Activated T-cell treated with anti-CD3 and anti-CD28 coated beads, Interleukin-2, amount 50 U/mL, for 72 hours (primary cell): ENCODE measurements at places on chromosomes 12 and 14. TPM values are rescaled to one million over a fixed set of nuclear protein-coding genes. Genes with fewer than 3 reads are reported as not detected.

GRCh38 chr12:83261998-83262397 lies 575.3 kb downstream of the TMTC2 start:
- no peak for DNase-seq
- no peaks in the 10 kb centered on the region for H3K36me3 ChIP-seq
- H3K27me3 ChIP-seq: no peaks in the 10 kb centered on the region
- no peak overlapping the region for H3K4me3 ChIP-seq
- no peaks in the 10 kb centered on the region for H3K4me1 ChIP-seq

DNA sequence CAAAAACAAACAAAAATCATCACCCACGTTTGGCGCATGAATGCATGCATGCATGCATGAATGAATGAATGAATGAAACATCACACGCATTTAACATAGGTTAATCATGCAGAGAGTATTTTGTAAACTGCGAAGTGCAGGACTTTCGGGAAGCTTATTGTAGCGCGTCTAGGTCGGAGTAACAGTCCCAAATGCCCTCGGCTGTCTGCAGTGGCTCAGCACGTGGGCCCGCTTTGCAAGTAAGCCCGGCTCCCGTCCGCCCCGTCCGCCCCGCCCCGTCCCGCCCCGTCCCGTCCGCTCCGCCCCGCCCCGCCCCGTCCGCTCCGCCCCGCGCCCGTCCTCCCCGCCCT lies 263 bp upstream of the IFT81 start:
- peak overlapping the region; percentile 56 for H3K4me3 ChIP-seq
- H3K4me1 ChIP-seq: peaks cover 13% of the 10 kb centered on the region
- no peak for DNase-seq
- peak overlapping the region; percentile 14 for H3K27ac ChIP-seq
- H3K36me3 ChIP-seq: no peaks in the 10 kb centered on the region

GRCh38 chr12:111653596-111653995 lies 32.2 kb downstream of the BRAP start:
- no peaks in the 10 kb centered on the region for H3K4me1 ChIP-seq
- H3K36me3 ChIP-seq: peaks cover 12% of the 10 kb centered on the region
- H3K27ac ChIP-seq: no peak overlapping the region

GALNT9 gene
- total RNA-seq: 0.42 TPM

GRCh38 chr12:122437656-122438121 lies 15.2 kb upstream of the CLIP1 start:
- DNase-seq: no peak
- no peaks in the 10 kb centered on the region for H3K36me3 ChIP-seq
- H3K27ac ChIP-seq: no peak overlapping the region
- no peaks in the 10 kb centered on the region for H3K4me1 ChIP-seq
- H3K27me3 ChIP-seq: no peaks in the 10 kb centered on the region

MAGOHB gene
- total RNA-seq: 42.7 TPM

GRCh38 chr14:23183479-23183878 lies at the start of gene SLC7A8:
TSS of gene SLC7A8 (minus strand) at chr14:23183660. CDS start at chr14:23182914, 746 bp downstream.
- peak; percentile 20 for DNase-seq
- H3K27ac ChIP-seq: no peak within 1 kb of the TSS
- no peaks in the 10 kb centered on the region for H3K4me1 ChIP-seq
- H3K4me3 ChIP-seq: no peak within 1 kb of the TSS
- no peaks in the 10 kb centered on the region for H3K27me3 ChIP-seq
- no peaks in the 10 kb centered on the region for H3K36me3 ChIP-seq

DNA sequence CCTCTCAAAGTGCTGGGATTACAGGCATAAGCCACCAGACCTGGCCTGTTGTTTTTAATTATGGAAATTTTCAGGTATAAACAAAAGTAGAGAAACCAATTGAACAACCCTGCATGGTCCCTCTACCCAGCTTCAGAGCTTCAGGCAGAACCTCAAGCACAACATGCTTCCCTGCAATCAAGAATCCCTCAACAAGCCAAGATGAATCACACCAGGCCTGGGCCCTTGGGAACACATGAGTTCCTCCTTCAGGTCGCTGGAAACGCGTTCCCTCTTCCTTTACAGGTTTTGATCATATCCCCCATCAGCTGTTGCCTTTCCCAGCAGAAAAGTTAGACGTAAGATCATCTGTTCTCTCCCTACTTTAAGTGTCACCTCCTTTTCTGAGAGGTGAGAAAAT lies 20.5 kb upstream of the CORO1C start:
- no peak overlapping the region for H3K27ac ChIP-seq
- no peaks in the 10 kb centered on the region for H3K36me3 ChIP-seq
- no peak for DNase-seq

GAS2L3 gene
- 6.8 TPM for total RNA-seq

GRCh38 chr12:89970722-89971121 lies 262.1 kb upstream of the ATP2B1 start:
- no peak overlapping the region for H3K27ac ChIP-seq
- H3K4me3 ChIP-seq: no peak overlapping the region
- H3K4me1 ChIP-seq: peaks cover 6% of the 10 kb centered on the region

ZBTB42 gene
- total RNA-seq: 3.0 TPM

GRCh38 chr12:115871714-115872113 lies 405.8 kb downstream of the MED13L start:
- H3K27me3 ChIP-seq: peaks cover 36% of the 10 kb centered on the region
- H3K4me1 ChIP-seq: no peaks in the 10 kb centered on the region
- no peak overlapping the region for H3K4me3 ChIP-seq
- no peak for DNase-seq

DNA sequence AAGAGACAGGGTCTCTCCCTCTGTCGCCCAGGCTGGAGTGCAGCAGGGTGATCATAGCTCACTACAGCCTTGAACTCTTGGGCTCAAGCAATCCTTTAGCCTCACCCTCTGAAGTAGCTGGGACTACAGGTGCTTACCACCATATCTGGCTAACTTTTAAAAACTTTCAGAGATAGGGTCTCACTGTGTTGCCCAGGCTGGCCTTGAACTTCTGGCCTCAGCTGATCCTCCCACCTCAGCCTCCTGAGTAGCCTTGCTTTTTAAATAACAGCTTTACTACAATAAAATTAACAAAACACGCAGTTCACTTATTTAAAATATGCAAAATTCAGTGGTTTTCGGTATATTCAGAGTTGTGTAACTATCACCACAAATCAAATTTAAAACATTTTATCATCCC lies 79.0 kb downstream of the RCOR1 start:
- no peak overlapping the region for H3K4me3 ChIP-seq
- no peak for DNase-seq
- H3K36me3 ChIP-seq: no peaks in the 10 kb centered on the region
- H3K27ac ChIP-seq: peak overlapping the region; percentile 38

DNA sequence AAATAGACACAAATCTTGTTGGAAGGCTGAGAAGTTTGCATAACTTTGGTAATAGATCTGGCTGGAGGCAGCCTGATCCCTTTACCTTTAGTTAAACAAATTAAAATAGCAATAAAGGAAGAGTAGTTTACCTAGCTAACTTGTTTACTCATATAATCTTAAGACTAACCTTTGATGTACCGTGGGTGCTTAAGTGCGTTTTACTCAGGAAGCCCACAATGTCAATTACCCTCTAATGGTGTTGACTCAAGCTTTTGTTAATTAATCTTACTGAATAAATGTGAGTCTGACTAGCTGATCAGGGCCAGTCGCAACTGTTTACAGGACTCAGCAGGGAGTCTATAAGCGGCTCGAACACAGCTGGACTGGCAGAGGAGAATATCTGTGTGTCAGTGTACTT lies 51.5 kb downstream of the FAR2 start:
- no peaks in the 10 kb centered on the region for H3K36me3 ChIP-seq
- no peak overlapping the region for H3K27ac ChIP-seq
- no peak overlapping the region for H3K4me3 ChIP-seq
